Large intestine (tissue), 12 donors: ENCODE measurements at places on chromosomes 1 and 21.

DNA sequence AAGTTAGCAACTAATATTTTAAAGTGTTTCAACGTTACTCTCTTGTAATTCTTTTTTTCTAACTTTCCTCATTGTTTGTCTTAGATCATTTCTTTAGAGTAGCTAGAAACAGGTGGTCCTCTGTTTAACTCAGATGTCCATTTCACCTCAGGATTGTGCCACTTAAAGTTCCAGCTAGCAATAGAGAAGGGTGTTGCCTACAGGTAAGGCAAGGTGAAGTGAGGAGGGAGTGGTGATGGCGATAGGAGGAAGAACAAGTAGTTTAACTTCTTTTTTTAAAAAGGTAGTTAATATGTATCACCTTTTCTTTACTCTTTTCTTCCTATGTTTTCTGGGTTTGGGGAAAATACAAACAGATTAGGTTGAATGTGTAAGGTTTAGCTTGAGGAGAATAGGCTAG is 44.4 kb downstream of the ABCD3 start:
- DNase-seq, result no peak

DNA sequence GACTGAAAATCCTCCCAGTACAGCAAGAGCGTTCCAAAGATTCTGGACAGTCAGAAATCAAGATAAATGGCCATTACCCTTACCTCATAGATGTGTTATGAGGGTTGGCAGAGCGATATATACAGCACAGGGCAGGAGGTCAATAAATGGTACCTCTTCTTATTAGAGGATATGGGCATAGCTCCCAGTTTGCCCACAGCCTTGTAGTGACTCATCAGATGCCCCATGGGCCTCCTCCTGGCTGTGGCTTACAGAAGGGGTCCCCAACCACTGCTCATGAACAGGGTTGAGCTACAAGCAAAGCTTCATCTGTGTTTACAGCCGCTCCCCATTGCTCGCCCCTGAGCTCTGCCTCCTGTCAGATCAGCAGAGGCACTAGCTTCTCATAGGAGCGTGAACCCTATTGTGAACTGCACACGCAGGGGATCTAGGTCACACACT is 7.3 kb upstream of the IFNGR2 start:
- no peak for DNase-seq

GRCh38 chr1:206832352-206832880 is 33.0 kb upstream of the IL20 start:
- no peak for DNase-seq

GRCh38 chr1:19476450-19477190 is 8.7 kb downstream of the CAPZB start:
- DNase-seq, result no peak

- no peak for DNase-seq
These were observed 8.1 kb downstream of the FOXD3 start for GRCh38 chr1:63330331-63330916.

GRCh38 chr1:67688526-67689219 is 3.7 kb downstream of the GADD45A start:
- DNase-seq, result peak; percentile 61

DNA sequence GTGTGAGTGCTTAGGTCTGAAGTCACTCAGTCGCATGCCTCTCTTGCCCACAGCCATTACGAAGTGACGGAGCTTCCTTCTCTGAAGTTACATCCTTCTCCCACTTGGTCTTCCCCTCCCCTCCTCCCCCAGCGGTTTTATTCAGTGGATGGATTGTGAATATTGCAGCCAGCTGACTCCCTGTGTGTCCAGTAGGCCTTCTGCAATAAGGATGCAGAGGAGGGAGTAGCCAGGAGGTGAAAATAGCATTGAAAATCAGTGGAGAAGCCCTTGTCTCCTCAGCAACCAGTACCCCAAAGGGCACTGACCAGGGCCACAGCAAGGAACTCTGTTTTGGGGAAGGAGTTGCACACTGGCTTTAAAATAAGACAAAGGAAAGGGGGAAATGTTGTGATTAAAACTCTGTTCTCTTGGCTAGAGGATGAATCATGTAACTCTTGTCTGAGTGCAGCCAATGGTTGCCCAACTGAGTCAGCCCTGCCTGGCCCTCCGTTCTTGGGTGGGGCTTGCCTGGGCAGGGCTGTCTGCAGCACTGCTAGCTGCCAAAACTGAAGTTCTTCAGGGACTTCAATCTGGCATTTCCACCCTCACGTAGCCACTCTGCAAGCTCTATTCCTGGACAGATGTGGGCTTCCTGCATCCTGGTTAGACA is 4.3 kb downstream of the S100A10 start:
- DNase-seq, result no peak

DNA sequence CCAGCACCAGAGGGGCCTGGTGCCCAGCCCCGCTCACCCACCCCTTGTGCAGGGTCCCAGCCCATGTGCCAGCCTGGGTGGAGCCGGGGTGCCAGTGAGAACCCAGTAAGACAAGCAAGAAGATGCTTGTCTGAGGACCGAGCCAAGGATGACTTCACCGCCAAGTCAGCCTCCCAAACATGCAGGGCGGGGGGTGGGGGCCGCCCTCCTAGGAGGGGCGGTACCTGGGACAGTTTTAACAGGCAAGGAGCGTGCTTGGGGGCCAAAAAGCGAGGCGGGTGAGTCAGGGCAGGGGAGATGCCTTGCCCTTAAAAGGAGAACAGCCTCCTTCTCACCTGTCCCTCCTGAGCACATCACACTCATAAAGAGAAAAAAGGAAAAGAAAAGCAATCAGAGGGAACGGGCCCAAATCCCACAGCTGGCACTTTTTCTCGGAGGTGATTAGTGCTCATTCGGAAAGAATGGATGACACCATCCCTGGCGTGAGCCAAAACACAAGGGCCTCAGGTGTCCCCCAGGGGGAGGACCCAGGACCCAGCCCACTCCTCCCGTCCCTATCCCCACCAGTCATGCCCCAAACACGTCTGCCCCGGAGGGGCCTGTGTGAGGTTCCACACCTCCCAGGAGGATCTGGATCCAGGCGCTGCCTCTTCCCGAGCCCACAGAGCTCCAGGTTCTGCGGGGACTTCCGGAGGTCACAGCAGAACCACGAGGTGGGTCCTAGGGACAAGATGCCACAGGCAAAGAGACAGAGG is 77.6 kb upstream of the IFFO2 start:
- DNase-seq, result no peak

DNA sequence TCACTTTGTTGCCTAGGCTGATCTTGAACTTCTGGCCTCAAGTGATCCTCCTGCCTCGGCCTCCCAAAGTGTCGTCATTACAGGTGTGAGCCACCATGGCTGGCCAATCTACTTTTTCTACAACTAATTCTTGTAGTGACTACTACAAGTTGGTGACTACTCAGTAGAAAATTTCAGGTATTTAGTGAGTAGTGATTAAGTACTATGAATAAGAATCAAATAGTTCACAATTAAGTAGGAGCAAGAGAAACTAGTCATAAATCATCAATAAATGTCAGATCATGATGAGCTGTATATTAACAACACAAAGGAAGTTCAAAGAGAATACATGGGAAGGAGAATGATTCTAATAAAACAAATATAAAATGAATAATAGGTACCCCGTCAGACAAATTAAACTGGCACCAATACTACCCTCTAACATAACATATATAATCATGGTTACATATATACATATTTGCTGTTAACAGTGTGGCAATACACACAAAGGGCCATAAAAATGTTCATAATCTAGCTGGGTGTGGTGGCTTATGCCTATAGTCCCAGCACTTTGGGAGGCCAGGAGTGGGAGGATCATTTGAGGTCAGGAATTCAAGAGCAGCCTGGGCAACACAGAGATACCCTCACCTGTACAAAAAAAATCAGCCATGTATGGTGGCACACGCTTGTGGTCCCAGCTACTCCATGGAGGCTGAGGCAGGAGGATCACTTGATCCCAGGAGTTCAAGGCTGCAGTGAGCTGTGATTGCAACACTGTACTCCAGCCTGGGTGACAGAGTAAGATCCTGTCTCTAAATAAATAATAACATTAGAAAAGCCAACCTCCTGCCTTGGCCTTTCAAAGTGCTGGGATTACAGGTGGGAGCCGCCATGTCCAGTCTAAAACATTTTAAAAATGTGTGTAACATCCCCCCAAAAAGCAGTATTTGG is 19.1 kb downstream of the YY1AP1 start:
- no peak for DNase-seq

GRCh38 chr1:41868241-41868998 is 50.3 kb downstream of the HIVEP3 start:
- no peak for DNase-seq

DNA sequence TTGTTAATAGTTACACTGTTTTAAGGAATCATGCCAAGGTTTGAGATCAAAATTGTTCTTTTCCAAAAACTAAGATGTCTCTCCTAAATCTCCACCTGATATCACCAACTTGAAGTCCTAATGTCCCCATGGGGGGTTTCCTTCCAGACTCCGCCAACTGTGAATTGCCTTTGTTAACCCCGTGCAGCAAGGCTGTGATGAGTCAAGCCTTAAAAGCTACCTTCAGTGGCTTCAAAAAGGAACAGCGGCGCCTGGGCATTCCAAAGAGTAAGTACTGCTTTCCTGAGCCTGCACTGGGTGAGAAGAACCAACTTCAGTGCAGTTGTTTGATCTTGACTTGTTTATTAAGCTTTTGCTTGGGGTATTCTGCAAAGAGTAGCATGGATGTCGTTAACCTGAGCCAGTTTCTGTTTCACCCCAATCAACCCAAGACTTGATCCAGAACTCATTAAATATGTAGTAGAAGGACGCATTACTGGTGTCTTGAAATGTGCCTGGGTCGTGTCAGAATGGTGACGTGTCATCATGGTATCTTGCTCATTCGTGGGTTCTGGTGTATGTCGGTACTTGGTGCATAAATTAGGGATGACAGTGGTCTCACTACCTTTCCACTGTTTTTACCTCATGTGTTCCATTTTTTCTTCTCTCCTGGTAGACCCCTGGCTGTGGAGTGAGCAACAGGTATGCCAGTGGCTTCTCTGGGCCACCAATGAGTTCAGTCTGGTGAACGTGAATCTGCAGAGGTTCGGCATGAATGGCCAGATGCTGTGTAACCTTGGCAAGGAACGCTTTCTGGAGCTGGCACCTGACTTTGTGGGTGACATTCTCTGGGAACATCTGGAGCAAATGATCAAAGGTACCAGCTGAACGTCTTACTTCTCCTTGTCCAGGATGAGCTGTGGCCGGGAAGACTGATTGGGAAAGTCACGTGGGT is 8.7 kb downstream of the ETS2 start:
- no peak for DNase-seq

- peak; percentile 59 for DNase-seq
These were observed 457 bp downstream of the VAV3 start for GRCh38 chr1:107964336-107965109.

- DNase-seq, result no peak
These were observed 94.1 kb downstream of the CNIH3 start for GRCh38 chr1:224710196-224710595.

- DNase-seq, result peak; percentile 80
These were observed 3.0 kb upstream of the RGS2 start for GRCh38 chr1:192805832-192806323.
